EH (cell line): ENCODE measurements at places on chromosomes 5 and 9.

- peak; percentile 44 for DNase-seq
Measured at GRCh38 chr9:32398207-32398606, 13.8 kb downstream of the ACO1 start.

DNA sequence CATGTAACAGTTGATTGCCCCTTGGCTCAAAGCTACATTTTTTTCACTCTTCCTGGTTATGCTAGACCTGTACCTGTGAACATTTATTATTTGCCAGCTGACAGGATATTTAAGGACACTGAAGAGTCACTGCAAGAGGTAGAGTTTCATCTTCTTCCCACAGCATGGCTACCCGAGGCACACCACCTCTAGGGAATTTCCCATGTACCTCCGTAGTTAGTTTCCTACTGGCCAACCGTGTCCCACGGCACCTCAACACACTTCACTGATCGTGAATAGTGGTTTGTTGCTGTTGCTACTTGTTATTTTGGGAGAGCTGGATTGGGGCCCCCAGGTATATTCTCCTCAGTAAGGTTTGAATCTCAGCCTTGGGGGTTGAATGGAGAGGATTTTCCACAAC, 648.6 kb downstream of the SEMA5A start:
- no peak for DNase-seq

DNA sequence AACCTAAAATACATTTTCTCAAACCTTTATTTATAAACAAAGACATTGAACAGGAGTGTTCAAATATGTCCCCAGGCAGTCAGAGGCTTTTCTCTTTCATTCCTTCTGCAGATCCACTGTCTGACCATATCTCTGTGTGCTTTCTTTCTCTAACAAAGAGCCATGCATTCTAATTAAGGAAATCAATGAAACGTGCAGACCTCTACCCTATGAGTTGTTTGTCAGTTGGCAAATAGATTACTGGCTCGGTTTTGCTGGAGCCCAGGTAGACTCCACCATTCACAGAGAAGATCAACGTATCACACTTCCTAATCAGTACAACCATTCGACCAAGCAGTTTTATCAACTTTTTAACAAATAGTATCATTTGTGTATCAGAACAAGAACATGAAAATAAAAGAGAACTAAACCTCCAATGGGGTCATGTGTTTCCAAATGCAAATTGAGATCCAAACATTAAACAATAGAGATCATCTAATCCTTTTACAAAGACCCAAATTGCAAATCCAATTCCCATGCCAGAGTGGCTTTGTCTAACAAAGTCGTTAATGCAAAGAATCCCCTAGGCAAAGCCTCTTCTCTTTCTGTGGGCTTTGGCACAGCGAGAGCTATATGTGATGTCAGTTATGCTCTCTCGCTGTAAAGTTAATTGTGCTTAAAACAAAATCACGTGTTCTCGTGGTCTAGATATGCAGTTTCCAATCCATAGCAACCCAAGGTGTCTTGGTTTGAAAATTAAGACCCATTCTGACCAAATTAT, 16.8 kb downstream of the KLF4 start:
- DNase-seq = no peak

GRCh38 chr5:35183556-35183955, 46.7 kb downstream of the PRLR start:
- DNase-seq = no peak

DNA sequence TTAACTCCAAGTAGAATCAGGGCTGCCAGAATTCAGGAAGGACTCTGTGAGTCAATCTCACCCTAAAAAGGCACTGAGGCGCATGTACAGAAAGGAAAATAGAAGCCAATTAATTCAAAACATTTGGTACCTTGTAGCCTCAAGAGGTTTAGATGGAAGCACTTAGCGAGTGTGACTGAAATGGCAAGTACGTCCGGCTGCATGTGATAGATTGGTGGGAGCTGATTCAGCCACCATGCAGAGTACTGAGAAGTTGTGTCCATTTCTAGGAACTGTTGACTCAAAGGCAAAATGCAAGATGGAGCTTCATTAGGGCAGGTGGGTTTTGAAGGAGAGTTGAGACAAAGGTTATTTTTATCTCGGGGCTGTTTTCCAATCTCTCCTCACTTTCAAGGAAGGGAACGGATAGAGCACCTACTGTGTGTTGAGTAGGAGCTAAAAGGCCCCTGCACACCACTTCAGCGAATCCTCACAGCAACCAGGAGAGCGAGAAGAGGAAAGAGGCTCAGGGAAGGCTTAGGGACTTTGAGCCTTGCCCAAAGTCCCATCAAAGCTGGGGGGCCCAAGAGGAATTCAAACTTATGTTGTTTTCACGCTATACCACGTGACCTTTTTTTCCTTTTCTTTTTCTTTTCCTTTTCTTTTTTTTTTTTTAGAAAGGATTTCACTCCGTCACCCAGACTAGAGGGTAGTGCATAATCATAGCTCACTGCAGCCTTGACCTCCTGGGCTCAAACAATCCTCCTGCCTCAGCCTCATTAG, 34.6 kb upstream of the CPEB4 start:
- DNase-seq = peak; percentile 49

- no peak for DNase-seq
Measured at GRCh38 chr9:132487351-132487791, 77.4 kb downstream of the CFAP77 start.

- DNase-seq = peak; percentile 59
Measured at GRCh38 chr9:5971740-5972139, 43.7 kb downstream of the RANBP6 start.

GRCh38 chr5:14450018-14450524, 131.5 kb upstream of the OTULINL start:
- peak; percentile 98 for DNase-seq

- no peak for DNase-seq
Measured at GRCh38 chr5:1414311-1415058, 30.8 kb downstream of the SLC6A3 start.

GRCh38 chr5:137605411-137605810, 106.3 kb upstream of the SPOCK1 start:
- DNase-seq = peak; percentile 36

- DNase-seq = no peak
Measured at GRCh38 chr5:59109383-59109782, 526.5 kb downstream of the RAB3C start.

DNA sequence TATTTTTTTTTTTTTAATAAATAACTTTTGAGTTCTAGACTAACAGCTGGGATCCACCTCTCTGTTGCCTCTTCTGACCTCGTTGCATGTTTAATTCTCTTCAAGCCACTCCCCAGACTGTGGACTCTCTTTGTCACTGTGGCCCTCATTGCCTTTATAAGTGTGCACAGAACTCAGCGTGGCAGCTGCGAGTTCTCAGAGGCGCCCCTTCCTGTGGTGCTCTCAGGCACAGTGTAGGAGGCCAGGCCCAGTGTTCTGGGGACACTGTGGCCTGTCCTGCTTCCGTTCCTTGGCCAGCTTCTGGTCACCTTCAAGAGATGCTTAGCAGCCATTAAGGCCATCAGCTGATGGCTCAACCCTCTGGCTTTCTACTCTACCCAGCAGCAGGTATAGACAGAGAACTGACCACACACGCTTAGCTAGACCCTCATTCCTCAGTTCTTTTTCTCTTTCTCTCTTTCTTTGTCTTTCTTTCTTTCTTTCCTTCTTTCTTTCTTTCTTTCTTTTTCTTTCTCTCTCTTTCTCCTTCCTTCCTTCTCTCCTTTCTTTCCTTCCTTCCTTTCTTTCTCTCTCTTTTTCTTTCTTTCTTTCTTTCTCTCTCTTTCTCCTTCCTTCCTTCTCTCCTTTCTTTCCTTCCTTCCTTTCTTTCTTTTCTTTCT, 27.7 kb downstream of the STC2 start:
- DNase-seq = no peak
